Hematopoietic multipotent progenitor cell (in vitro differentiated cells): ENCODE measurements at places on chromosomes 12 and 14.

DNA sequence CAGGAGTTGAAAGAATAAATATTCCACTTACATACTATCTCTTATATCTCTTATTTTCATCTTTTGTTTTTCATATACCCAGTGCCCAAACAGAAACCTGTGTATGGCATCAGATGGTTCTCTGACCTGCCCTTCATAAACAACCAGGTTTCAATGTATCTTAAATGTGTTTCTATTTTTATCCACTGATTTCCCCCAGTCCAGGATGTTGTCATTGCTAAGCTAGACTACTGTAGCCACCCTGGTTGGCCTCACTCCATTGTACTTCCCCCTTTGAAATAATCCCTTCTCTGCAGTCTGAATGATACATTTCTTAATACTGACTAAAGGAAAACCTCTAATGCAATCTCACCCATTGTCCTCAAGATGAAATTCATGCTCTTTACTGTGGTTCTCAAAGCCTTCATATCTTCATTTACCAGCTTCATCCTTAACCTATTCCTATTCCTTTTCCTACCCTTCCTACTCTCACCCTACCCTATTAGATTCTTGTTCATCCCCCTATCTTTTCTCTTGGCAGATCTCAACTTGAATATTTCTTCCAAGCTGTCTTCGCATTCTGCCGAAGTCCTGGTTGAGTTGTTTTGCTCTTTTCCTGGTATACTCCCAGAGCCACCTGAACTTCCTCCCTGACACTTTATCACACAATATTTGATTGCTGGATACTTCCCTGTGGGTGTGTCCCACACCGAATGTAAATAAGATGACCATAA, 312.4 kb downstream of the FOXG1 start:
- DNase-seq, result no peak

GRCh38 chr14:104157016-104157928, 18.9 kb downstream of the KIF26A start:
- no peak for DNase-seq

- peak; percentile 32 for DNase-seq
Measured at GRCh38 chr12:45568808-45569207, 160.7 kb upstream of the ARID2 start.

- no peak for DNase-seq
Measured at GRCh38 chr12:88235183-88235833, 93.2 kb downstream of the TMTC3 start.

DNA sequence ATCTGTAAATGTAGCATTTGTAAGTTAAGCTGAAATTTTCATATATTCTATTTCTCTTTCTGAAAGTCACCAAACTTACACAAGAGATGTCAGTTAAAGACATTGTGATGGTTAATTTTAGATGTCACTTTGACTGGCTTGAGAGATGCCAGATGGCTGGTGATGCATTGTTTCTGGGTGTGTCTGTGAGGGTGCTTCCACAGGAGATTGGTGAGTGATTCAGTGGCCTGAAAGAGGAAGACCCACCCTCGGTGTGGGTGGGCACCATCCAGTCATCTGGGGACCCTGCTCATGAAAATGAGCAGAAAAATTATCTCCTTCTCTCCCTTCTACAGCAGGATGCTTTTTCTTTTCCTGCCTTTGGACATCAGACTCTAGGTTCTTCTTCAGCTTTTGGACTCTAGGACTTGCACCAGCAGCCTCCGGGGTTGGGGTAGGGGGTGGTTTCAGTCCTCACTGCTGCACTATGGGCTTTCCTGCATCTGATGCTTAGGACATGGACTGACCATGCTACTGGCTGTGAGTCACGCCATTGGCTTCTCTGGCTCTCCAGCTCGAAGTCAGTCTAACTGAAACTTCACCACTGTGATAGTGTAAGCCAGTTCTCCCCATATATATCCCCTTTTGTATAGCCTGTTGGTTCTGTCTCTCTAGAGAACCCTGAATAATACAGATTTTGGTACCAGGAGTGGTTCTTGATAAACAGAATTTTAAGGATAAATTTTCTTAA, 20.9 kb downstream of the PDE6H start:
- DNase-seq, result peak; percentile 49

DNA sequence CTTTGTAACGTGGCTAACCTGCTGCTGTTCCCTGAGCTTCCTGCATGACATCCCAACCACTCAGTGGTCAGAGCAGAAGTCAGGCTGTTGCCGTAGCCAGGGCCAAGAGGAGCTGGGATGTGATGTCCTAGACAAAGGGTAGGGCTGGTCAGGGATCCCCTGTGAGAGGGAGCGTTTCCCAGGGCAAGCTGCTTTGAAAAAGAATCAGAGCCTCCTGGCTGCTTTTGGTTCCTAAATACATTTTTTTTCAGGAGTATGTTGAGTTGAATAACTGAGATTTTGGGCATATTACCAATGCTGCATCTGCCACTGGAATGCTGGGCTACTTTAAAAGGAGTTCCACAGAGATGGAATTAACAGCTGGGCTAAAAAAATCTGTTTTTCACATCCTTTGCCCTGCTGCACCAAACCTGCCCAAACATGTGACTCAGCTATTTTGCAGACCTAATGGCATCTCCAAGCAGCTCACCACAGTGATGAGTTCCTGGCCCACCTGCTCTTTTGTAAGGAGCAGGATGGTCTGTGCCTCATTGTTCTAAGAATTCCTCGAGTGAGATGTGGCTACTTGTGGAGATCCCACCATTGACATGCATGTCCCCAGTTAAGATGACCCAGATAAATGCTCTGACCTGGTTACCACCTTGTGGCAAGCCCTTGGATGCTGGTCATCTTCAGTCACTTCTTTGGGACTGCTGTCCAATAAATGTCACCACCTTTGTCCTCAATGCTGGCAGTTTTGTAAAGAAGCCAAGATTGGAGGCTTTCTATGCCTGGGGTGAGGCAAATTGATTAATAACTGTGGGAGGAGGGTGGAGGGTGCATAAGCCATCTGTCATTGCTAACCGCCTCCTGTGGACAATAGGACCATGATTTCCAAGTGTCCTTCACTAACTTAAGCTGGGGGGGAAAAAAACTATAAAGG, 24.1 kb downstream of the ANKRD13A start:
- no peak for DNase-seq

- no peak for DNase-seq
Measured at GRCh38 chr14:70842851-70843462, 33.6 kb upstream of the MAP3K9 start.

DNA sequence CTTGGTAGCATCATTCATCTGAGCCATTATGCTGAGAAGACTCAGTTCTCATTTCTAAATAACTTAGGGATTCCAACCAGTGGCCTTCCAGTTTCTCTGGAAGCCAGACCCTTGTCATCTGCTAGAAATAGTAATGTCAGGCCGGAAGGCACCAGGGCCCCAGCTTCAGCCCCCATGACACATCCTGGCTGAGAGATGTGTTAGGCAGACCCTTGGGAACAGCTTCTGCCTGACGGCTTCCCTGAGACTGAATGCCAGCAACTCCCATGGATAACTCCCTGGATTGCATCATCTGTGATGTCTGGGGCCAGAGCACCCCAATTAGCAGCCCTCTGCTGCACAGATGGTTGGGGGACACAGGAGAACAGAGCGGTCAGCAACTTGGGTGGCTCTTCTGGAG, 583.5 kb upstream of the TBX3 start:
- no peak for DNase-seq

GRCh38 chr12:32270818-32271710, 128.3 kb upstream of the FGD4 start:
- no peak for DNase-seq

DNA sequence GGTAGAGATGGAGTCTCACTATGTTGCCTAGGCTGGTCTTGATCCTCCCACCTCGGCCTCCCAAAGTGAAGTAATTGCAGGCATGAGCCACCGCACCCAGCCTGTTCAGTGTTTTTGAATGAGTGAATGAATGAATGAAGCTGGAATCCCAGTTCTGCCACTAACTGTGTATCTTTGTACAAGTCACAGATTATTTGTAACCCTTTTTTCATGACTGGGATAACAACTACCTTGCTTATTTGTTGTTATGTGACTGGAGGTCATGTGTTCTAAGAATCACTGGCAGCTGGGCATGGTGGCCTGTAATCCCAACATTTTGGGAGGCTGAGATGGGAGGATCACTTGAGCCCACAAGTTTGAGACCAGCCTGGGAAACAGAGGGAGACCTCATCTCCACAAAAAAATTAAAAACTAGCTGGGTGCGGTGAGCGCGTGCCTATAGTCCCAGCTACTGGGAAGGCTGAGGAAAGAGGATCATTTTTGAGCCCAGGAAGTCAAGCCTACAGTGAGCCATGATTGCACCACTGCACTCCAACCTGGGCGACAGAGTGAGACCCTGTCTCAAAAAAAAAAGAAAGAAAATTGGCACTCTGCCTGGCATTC, 13.3 kb upstream of the NUMB start:
- no peak for DNase-seq

DNA sequence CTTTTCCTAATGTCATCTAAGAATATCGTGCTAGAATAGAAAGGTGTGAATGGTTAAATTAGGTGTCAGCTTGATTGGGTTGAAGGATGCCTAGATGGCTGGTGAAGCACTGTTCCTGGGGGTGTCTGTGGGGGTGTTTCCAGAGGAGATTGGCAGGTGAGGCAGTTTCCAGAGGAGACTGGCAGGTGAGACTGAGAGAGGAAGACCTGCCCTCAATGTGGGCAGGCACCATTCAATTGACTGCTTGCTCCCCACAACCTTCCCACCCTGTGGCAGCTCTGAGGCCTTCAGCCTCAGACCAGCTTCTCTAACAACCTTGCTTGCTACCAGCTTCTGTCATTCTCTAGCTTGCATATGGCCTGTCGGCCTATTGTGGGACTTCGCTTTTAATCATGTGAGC, 9.2 kb downstream of the RNASE9 start:
- no peak for DNase-seq

DNA sequence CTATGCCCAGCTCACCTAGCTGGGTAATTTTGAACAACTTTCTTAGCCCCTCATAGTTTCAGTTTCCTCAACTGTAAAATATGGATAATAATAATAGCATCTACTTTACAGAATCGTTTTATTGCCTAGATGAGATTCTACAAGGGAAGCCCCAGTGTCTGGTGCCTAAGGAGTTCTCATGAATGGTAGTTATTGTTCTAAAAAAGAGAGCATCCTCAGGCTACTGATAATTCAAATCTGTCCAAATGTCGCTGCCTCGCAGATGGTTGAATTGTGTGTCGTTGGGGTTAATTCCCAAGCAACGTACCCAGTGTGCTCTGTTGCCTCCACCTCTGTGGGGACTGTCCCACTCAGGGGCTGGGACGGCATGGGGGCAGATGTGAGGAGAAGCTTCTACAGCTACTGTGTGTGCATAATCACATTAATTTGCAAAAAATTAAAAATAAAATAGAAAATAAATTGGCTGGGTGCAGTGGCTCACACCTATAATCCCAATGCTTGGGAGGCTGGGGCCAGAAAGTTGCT, 71.6 kb upstream of the CEP83 start:
- no peak for DNase-seq
